ENCODE measurements at places on chromosomes 3 and 15.

DNA sequence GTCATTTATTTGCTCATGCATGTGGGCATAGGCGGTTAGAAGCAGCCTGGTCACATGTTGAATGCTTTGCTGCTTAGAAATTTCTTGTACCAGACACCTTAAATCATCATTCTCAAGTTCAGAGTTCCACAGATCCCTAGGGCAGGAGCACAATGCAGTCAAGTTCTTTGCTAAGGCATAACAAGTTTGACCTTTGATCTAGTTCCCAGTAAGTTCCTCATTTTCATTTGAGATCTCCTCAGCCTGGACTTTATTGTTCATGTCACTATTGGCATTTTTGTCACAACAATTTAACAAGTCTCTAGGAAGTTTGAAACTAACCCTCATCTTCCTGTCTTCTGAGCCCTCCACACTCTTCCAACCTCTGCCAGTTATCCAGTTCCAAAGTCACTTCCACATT lies 22.8 kb downstream of the HGD start:
- DNase-seq = no peak

- DNase-seq = no peak
These were observed 6.0 kb downstream of the TYRO3 start for GRCh38 chr15:41564960-41565502.

GRCh38 chr3:4988983-4989834 lies 10.0 kb downstream of the BHLHE40 start:
- no peak for DNase-seq

- no peak for DNase-seq
These were observed 8.4 kb upstream of the C15orf39 start for GRCh38 chr15:75193272-75193671.

DNA sequence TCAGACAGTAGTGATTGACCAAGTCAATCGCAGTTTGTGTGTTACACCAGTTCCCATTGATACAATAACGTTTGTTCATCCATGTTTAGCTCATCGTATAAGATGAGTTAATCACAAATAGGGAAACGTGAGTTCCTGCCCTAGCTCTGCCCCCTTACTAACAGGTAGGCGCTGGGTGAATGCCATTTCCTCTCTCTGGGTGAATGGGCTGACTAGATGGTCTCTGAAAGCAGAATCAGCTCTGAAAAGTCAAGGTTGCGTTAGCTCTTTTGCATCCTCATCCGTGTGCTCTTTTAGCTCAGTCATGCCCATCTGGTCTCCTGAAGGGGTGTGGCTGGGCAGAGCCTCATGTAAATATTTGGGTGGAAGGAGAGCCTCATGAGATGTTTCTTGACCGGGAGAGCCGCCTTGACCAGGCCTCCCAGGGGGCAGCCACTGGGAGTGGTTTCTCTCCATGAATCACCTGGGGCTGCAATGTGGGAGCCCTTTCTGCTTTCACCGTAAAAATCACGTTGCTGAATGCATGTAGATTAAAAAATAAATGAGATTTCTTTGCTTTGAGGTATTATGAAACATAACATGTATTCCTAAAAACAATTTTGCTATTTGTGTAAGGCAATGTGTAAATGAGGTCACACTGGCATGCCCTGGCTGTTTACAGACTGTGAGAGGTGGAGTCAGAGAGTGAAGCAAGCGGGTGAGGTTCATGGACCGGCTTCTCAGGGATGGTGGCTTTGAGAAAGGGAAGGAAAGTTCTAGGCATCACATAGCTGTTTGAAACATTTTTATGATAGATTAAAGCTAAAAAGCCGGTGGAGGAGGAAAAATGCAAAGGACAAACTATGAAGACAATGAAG lies 108.4 kb upstream of the RASGRP1 start:
- no peak for DNase-seq

DNA sequence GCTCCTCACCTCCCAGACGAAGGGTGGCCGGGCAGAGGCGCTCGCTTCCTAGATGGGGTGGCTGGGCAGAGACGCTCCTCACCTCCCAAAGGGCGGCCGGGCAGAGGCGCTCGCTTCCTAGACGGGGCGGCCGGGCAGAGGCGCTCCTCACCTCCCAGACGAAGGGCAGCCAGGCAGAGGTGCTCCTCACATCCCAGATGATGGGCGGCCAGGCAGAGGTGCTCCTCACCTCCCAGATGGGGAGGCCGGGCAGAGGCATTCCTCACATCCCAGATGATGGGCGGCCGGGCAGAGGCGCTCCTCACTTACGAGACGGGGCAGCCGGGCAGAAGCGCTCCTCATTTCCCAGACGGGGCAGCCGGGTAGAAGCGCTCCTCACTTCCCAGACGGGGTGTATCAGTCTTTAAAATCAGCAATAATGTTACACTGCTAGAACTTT lies 19.4 kb upstream of the CCNL1 start:
- DNase-seq = no peak

DNA sequence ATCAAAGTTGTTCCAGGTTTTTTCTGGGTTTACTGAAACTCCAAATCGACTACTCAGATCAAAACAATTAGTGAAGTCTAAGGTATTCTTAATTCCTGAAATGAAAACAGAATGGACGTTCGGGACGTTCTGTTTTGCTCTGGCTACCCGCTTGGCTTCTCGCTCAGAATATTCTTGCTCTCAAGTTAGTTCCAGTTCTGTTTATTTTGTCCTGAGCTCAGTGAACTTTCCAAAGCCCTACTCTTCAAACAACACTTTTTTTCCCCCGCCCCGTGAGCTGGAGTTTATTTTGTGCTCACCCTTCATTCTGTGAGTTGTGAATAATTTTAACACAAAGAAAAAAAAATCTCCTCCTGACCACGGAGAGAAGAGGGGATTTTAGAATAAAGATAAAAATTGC lies 72.6 kb downstream of the SAMMSON start:
- no peak for DNase-seq

All from amniotic stem cell (primary cell).